Left lobe of liver (tissue), 2 donors: ENCODE measurements at places on chromosomes 12 and 14. TPM values are rescaled to one million over a fixed set of nuclear protein-coding genes. Genes with fewer than 3 reads are reported as not detected.

- DNase-seq, result no peak
These were observed 1.0 kb downstream of the ITFG2 start for GRCh38 chr12:2813214-2814185.

DNA sequence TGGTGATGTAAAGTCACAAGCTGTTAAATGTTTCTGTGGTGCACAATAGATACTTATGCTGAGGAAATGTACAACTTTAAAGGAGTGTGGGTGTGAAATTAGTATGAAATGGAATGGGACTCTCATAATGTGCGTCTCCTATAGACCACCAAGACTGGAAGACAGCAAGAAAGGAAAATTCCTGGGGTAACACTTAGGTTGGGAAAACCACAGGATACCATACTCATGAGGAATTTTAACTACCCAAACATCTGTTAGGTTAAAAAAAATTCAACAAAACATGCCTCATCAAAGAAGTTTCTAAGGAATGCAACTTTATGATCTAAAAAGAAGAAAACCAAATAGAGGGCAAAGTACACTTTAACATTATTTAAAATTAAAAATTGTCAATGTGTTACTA lies 113.7 kb upstream of the MYF6 start:
- DNase-seq, result no peak

GRCh38 chr12:93773122-93773871 lies 96.1 kb downstream of the CRADD start:
- DNase-seq, result no peak

DNA sequence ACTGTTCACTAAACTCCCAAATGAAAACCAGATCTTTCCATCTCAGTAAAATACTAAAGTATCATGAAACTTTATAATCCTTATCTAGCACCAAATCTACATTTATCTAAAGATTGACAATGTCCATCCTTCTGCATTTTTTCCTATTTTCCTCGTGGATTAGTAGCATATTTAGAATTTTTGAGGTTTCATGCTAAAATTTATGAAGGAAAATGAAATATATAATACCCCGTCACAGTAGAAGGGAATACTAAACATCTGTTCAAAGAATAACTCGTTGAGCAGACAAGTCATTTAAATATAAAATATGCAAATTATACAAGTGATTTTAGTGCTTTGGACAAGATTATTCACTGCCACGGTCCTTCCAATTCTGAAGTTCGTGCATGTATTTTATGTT lies 122.7 kb upstream of the SLCO1C1 start:
- DNase-seq, result no peak

GRCh38 chr12:24222968-24223367 lies 273.5 kb upstream of the SOX5 start:
- no peak for DNase-seq

The RNASE2 gene
- total RNA-seq, result 0.33 TPM

- no peak for DNase-seq
These were observed 40.1 kb upstream of the EVL start for GRCh38 chr14:100025111-100025510.

GRCh38 chr12:47377414-47378221 lies 297.9 kb upstream of the AMIGO2 start:
- no peak for DNase-seq

DNA sequence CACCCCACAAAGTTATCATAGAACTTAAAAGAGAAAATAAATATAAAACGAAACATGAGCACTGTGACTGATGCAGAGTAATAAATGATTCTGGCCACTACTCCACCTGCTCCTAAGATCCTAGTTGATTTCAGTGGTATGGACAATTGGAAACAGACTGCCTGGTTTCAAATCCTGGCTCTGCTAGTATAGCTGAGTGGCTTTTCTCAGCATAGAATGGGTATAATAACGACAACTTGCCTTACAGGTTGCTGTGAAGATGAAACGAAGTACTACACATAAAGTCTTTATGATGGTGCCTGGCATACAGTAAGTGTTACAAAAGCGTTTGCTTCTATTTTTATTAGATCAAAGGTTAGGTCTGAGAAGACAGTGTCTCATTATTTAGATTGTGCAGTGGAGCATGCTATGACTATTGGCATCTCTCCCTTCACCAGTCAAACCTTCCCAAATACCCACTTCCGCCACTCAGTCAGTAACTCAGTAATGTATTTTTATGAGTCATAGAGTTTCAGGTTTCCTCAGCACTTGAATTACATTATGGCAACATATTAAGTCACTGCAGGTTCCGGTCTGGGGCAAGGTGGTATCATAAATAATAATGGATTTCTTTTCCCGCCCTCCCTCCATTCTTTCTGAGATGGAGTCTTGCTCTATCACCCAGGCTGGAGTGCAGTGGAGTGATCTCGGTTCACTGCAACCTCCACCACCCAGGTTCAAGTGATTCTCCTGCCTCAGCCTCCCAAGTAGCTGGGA lies 29.7 kb upstream of the NR2C1 start:
- DNase-seq, result no peak

The POTEM gene
- total RNA-seq, result not detected

GRCh38 chr12:17652436-17652835 lies 437.6 kb downstream of the RERGL start:
- no peak for DNase-seq

GRCh38 chr14:89652352-89652751 lies 235.3 kb upstream of the FOXN3 start:
- DNase-seq, result no peak

- DNase-seq, result no peak
These were observed 32.4 kb downstream of the EPS8 start for GRCh38 chr12:15756822-15757221.

- no peak for DNase-seq
These were observed 590.2 kb downstream of the VRK1 start for GRCh38 chr14:97387252-97387874.

DNA sequence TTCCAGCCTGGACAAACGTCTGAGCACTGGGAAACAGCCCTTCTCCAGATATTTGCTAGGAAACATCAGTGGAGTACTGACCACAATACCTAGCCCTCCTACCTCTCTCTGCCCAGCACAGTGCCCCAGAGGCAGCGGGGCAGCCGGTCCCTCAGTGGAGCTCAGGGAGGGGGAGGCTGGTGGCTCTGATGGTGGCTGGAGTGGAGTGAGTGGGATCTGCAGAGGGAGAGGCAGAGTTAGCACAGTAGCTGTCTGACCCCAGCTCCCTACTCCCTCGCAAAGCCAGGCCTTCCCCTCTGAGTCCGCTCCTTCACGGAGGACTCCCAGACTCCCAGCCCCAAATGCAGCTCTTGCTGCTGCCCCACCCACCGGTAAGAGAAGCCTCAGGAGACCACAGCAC lies 30.0 kb downstream of the NCKAP5L start:
- no peak for DNase-seq

The DNAI7 gene
- total RNA-seq, result not detected

DNA sequence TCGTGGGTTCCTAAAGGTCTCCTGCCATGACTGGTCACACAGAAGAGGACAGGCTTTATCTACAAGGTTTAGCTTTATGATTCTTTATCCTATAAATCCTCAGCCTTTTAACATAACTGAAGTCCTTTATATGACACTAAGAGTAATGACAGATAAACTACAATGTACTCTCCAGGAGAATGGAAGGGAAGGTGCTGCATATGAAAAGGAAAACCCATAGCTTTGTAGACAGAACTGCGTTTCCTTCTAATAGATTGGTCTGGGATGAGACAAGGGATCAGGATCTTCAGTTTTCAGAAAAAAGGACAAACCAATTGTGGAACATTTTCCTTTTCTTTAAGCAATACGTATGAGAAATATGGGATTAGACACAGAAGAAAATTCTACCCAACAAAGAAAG lies 201.1 kb upstream of the NPAS3 start:
- no peak for DNase-seq
